Epithelial cell of esophagus (primary cell): ENCODE measurements at places on chromosomes 12 and 14.

DNA sequence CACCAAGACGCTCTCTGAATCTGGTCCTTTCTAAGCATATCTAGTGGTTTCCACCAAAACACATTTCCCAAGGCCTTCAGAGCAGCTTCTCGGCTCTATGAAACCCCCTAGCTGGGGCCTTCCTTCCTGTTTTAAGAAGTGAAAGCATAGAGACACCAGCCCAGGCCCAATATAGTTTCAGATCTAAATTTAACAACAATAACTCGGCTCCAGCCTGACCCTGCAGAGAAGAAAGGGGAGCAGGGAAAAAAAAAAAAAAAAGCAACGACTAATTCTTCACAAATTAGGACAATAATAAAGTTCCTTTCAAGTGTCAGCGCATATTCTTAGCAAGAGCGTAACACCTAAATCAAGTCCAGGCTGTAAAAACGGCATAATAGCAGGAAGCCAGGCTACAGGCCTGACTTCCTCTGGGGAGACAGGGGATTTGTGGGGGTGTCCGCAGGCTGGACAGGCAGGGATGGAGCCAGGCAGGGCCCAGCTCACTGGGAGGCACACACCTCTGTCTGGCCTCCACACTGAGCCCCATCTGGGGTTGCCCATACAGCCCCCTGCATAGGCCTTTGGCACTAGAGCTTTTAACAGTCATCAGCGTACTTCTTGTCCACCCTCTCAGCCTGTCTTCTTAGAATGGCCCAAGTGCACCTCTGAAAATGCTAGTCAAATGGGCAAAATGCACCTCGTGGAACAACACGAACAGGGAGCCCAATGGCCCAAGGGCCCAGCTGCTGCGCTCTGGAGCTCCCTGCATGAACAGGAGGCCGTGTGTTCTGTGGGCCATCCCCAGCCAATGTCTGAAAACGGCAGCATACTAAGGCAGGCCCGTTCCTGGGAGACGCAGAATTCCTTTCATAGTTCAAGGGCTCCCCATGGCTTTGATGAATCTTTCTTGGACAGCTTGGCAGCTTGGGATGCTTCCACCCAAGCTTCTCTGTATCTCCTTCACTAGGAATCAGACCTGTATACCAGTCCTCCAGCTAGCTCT, 772.9 kb downstream of the MED13L start:
- no peak for DNase-seq

DNA sequence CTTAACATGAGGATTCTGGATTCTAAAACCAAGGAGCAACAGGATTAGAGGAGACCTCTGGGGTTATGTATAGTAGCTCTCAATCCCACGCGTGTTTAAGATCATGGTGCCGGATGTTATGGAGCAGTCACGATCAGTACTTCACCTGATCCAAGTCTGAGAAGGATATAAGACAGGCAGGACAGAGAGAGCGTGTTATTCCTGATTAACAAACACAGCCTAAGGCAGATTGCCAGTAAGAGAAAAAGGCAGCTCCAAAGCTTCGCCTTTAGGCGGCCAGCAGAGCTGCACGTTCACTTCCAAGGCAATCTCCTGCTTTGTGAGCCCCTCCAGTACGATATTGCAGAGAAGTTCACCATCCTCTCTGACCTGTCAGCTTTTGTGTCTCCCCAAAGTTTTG, 5.5 kb downstream of the SETD3 start:
- DNase-seq: peak; percentile 38

GRCh38 chr12:97560350-97560749, 97.7 kb downstream of the RMST start:
- no peak for DNase-seq

- DNase-seq: no peak
These were observed 2.2 kb downstream of the ERH start for GRCh38 chr14:69395929-69396328.

- DNase-seq: no peak
These were observed 7.4 kb downstream of the SRSF9 start for GRCh38 chr12:120462099-120462640.

DNA sequence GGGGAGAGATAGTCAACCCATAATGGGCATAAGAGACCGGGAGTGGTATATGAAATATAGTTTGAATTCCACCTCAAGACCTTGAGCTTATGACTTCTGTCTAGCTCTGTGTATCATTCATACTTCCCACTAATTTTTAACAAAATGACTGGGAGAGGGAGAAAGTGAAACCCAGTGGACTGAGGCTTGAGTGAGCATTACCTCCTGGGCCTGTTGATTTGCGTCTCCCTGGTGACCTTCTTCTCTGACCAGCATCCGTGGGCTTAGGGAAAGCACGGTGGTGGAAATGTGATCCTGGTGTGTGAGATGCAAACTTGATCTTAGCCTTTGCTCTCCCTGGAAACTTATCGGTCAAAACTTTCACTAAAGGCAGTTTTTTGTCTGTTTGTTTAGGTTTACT, 207.9 kb upstream of the BCL2L14 start:
- DNase-seq: no peak

DNA sequence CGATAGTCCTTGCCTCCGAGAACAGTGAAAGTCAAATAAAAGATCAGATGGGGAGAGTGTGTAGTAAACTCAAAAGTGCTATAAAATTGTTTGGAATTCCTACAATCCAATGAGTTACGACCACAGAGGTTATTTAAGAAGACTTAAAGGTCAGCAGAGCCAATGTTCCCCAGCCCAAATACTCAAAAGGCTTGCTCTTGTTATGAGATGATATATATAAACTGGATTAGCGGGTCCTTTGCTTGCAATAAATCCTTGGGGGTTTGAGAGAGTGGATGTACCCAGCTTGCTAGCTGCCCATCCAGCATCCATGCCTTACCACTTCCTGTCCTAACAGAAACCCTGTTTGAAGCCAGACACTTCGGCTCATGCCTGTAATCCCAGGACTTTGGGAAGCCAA, 29.0 kb upstream of the MED13L start:
- no peak for DNase-seq

DNA sequence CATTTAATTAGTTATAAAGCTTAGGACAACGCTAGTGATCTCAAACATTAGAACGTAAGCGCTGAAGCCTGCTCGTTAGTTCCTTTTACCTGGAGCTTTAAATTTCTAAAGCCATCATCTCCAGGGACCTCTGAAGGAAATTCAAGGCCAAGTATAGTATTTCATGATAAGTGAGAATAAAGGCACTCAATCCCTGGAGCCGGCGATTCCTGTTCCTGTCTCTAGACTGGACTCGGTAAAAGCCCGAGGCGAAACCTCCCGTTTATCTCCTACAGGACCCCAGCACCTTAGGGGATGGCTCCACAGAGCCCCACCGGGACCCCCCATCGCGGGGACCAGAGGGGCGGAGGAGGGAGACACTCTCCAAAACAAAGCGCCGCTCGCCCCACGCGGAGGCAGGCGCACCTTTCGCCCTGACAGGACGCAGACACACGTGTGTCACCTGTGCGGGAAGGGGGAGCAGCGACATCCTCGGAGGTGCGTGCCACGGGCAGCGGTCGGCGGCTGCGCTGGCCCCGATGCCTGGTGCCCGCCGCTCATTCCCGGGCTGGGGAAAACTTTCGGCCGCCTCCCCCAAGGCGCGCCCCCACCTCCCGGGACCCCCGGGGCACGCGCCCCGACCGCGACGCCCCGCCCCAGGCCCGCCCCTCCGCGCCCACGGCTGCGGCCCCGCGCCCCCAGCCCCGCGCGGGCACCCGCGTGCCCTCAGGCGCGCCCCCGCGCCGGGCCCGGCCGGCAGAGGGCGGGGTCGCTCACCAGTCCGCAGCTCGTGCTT, 678 bp downstream of the RPS6KA5 start:
- peak; percentile 27 for DNase-seq

GRCh38 chr12:39395866-39396265, 47.1 kb downstream of the KIF21A start:
- no peak for DNase-seq

- DNase-seq: peak; percentile 85
These were observed 30.6 kb upstream of the DLGAP5 start for GRCh38 chr14:55221968-55222367.

- DNase-seq: no peak
These were observed 640.7 kb downstream of the DIO2 start for GRCh38 chr14:79570648-79571047.

DNA sequence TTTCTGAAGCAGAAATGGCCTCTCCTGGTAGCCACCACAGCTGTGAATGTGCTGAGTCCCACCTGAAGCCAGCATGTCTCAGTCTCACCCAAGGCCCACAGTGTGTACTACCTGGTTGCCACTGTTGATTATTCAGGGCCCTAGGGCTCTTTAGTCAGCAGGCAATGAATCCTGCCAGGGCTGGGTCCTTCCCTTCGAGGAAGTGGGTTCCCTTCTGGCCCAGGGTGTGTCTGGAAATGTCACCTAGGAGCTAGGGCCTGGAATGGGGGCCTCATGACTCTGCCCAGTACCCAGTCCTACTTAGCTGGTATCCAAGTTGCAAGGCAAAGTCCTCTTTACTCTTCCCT, 207.4 kb downstream of the SYNE2 start:
- peak; percentile 97 for DNase-seq

DNA sequence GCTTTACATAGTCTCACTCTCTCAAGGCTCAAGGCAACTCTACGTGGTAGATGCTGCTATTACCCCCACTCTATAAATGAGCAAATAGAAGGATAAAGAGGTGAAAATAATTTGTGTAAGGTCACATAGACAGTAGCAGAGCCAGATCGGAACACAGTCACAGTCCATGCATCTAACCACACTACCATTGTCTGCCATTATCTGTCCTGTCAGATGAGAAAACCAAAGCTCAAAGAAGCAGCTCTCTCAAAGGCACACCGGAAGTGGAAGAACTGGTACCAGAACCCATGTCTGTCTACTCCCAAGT, 134.4 kb upstream of the NUDT4 start:
- DNase-seq: no peak

- peak; percentile 64 for DNase-seq
These were observed 15.6 kb downstream of the HIP1R start for GRCh38 chr12:122850695-122851350.

- no peak for DNase-seq
These were observed 325 bp downstream of the CRIP1 start for GRCh38 chr14:105486974-105487448.

DNA sequence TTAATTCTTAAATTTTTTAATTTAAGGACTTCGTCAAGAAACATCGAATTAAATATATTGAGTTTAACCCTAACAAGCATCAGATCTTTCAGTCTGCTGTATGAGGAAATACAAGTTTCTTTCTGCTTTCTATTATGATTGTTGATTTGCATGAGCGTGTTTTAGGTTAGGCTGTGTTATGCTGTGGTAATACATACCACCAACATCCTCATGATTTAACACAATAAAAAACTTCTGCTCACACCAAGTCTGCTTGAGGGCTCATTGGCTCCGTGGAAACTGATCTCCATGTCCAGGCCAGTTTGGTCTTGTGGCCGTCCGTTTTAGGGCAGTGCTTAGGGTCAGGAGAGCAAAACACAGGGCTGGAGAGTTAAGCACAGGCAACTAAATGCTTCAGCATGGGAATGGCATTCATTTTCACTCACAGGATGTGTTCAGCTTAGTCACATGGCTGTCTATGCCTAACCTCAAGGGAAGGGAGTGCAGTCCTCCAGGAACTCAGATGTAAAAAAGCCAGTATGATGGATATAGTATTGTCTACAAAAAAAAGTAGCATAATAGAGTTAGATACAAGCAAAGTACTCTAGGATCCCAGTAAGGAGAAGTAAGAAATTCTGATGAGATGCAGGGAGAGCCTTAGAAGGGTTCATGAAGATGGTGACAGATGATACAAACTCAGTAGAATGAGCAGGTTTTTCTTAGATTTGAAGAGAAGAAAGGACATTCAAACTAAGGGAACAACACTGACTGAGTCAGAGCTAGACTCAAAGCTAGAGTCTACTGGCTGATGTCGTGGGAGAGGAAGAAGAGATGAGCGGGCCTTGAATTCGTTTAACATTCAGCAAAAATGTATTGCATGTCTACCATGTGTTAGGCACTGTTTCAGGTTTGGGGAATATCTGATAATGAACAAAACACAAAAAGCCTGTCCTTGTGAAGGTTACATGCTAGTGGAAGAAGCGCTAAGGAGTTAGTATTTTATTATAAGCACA, 16.3 kb downstream of the MARK3 start:
- peak; percentile 79 for DNase-seq

- no peak for DNase-seq
These were observed 8.3 kb upstream of the TBX5 start for GRCh38 chr12:114414031-114414865.

DNA sequence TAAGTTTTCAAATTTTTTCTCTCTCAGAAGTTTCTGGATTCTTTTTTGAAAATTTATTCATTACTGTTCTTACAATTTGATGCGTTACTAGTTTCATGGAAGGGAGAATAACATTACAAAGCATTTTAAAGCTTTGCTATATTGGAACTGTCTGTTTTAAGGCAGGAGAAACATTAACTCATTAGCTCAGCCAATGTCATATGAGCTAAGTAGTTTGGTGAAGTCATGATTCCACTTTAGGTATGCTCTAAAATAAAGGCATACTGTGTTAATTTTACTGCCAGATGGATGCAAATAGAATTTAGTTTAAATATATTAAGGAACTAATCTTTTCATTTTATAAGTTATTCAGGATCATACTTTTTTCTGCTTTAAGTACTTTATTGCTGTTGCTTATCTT, 46.0 kb downstream of the ARID2 start:
- DNase-seq: no peak

GRCh38 chr12:93039062-93039461, 110.0 kb upstream of the EEA1 start:
- peak; percentile 37 for DNase-seq

GRCh38 chr14:106268013-106268727, 741.8 kb downstream of the TMEM121 start:
- DNase-seq: no peak

- DNase-seq: peak; percentile 76
These were observed at the start of gene INSM2 for GRCh38 chr14:35533357-35534207. Gene INSM2 (plus strand): TSS chr14:35534164. CDS start chr14:35534253, 89 bp downstream.

GRCh38 chr12:113292091-113292490, 42.8 kb downstream of the SLC8B1 start:
- peak; percentile 33 for DNase-seq

DNA sequence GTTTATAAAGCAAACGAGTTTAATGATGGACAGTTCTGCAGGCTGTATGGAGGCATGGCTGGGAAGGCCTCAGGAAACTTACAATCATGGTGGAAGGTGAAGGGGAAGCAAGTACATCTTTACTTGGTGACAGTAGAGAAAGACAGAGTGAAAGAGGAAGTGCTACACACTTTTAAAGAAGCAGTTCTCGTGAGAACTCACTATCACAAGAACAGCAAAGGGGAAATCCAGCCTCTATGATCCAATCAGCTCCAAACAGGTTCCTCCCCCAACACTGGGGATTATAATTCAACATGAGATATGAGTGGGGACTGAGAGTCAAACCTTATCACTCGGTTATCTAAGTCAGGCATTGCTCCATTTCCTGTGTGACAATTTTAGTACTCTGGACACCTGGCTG, 189.9 kb upstream of the CNTN1 start:
- no peak for DNase-seq

DNA sequence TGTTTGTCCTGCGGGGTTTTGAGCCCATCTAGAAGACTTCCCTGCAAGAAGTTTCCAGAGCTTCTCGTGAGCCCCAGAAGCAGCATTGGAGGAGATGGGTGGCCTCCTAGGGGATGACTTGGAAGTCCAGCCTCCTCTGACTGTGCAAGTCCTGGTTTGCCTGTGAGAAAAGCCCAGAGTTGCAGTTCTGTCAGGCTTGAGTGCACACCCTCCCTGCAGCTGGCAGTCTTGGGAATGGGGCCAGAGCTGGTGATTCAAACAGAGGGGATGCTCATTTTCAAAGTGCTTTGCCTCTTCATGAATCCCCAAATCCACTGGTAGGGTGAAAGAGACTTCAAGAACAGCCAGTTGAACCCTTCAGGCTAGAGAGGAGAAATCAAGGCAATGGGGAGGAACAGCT, 3.9 kb upstream of the PPP1R1A start:
- peak; percentile 49 for DNase-seq
